Endothelial cell of umbilical vein (primary cell): ENCODE measurements at places on chromosomes 5 and 9. TPM values are rescaled to one million over a fixed set of nuclear protein-coding genes. Genes with fewer than 3 reads are reported as not detected.

The STC2 gene
- 26.2 and 26.9 TPM in 2 replicates for total RNA-seq

The ADCY2 gene
- not detected in 2 replicates for total RNA-seq

The ENG gene
- 688 and 728 TPM in 2 replicates for total RNA-seq

The DENND1A gene
- total RNA-seq, result 15.7 and 18.5 TPM in 2 replicates

The QRFP gene
- total RNA-seq, result not detected in 2 replicates

The BOD1 gene
- total RNA-seq, result 55.0 and 62.4 TPM in 2 replicates

The KLF4 gene
- 1.5 and 3.8 TPM in 2 replicates for total RNA-seq

The TRPM3 gene
- total RNA-seq, result 0.02 and 0.33 TPM in 2 replicates

The INSL6 gene
- not detected in 2 replicates for total RNA-seq

The CRB2 gene
- total RNA-seq, result not detected in 2 replicates

The FAM221B gene
- not detected in 2 replicates for total RNA-seq

The IL4 gene
- total RNA-seq, result not detected in 2 replicates

The ADGRD2 gene
- not detected in 2 replicates for total RNA-seq

The ADAMTSL1 gene
- total RNA-seq, result 16.9 and 18.4 TPM in 2 replicates

The ARL14EPL gene
- total RNA-seq, result 0.58 TPM in 1 of 2 replicates, not detected in the other

The ATG10 gene
- 3.9 and 5.9 TPM in 2 replicates for total RNA-seq

The OR1B1 gene
- not detected in 2 replicates for total RNA-seq

The MAMDC4 gene
- total RNA-seq, result 7.2 and 7.7 TPM in 2 replicates

The TTLL11 gene
- 4.9 and 8.1 TPM in 2 replicates for total RNA-seq

The HCN1 gene
- total RNA-seq, result not detected in 2 replicates

The LCP2 gene
- not detected in 2 replicates for total RNA-seq

The CKMT2 gene
- not detected in 2 replicates for total RNA-seq

The ROPN1L gene
- total RNA-seq, result 0.55 and 0.60 TPM in 2 replicates

The EXOSC3 gene
- total RNA-seq, result 38.0 and 39.1 TPM in 2 replicates

The SLC36A2 gene
- total RNA-seq, result not detected in 2 replicates

The GNAQ gene
- total RNA-seq, result 61.8 and 67.3 TPM in 2 replicates

The SPATA6L gene
- 1.5 and 1.6 TPM in 2 replicates for total RNA-seq

The COL23A1 gene
- not detected in 2 replicates for total RNA-seq

The CDH12 gene
- total RNA-seq, result not detected in 2 replicates

The SLC34A3 gene
- not detected in 2 replicates for total RNA-seq

The SPDL1 gene
- 46.8 and 51.8 TPM in 2 replicates for total RNA-seq

The COL15A1 gene
- total RNA-seq, result 0.05 TPM in 1 of 2 replicates, not detected in the other

The TMEM252 gene
- not detected in 2 replicates for total RNA-seq

The SGCD gene
- not detected in 2 replicates for total RNA-seq

The CATSPER3 gene
- 0.71 TPM in 1 of 2 replicates, not detected in the other for total RNA-seq

The CER1 gene
- not detected in 2 replicates for total RNA-seq

The PCDHA1 gene
- total RNA-seq, result not detected in 2 replicates

The GALNT10 gene
- 77.6 and 85.1 TPM in 2 replicates for total RNA-seq

The RLN2 gene
- total RNA-seq, result 0.48 TPM in 1 of 2 replicates, not detected in the other

The SERF1B gene
- total RNA-seq, result 22.4 and 43.7 TPM in 2 replicates

The CCDC192 gene
- not detected in 2 replicates for total RNA-seq

The CDK7 gene
- total RNA-seq, result 33.4 and 38.1 TPM in 2 replicates

The CDO1 gene
- total RNA-seq, result 1.3 and 1.7 TPM in 2 replicates

The LAMC3 gene
- total RNA-seq, result 0.12 and 0.38 TPM in 2 replicates
